ENCODE measurements at places on chromosomes 5 and 9.

GRCh38 chr5:34585601-34586104 is 70.5 kb upstream of the RAI14 start:
- DNase-seq: no peak

- DNase-seq: no peak
Observed at GRCh38 chr9:124849801-124850200, 3.5 kb upstream of the WDR38 start.

DNA sequence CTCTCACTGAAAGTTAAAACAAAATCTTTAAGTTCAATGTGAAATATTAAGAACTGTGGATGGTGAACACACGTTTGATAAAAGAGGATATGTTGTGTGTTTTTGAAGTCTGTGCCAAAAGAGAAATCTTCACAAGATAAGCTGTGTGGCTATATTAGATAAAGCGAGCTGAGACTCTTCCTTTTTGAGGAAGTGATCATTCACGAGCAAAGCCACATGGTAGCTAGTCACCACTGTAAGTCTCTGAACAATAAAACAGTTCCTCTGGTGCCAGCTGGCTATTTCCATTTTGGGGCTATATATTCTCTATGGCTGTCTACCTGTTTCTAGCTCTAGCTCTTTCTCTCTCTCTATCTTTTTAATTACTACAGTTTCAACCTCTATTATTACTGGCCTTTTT is 1849.2 kb upstream of the C9orf72 start:
- DNase-seq: no peak

DNA sequence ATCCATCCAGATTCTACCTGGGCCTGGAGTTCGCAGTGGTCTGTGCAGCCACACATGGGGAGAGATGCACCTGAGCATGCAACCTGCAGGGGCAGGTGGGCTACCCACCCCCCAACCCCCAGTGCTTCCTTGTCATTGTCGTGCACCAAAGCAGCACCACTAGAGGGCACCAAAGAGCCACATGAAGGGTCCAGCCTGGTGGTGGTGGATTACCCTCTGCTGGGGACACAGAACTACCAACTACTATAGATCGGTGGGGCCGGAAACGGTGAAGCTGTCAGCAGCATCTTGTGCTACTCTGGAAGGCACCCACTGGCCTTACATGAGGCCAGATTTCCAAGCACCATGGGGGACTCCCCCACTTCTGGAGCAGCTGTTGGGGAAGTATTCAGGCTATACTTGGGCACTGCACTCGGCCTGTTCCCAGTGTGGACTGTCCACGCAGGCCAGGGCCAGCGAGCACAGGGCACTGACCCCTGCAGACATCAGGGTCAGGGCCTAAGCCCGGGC is 60.2 kb upstream of the TBC1D2 start:
- DNase-seq: peak; percentile 42

DNA sequence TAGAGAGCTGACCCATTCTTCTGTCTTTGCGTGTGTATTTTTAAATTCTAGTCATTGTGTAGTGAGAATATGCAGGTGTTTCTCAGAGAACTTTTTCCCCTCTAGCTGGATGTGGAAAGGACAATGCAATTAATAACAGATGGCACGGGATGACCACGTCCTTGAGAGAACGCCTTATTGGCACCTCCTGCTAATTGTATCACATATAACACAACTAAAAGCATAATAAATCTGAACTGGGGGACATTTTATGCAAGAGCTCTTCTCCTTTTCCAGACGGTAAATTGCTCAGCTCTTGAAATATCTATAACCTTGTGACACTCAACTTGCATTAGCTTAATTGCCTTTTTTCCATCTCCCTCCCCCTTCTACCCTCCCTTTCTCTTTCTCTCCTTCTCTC is 62.9 kb upstream of the IZUMO3 start:
- DNase-seq: no peak

DNA sequence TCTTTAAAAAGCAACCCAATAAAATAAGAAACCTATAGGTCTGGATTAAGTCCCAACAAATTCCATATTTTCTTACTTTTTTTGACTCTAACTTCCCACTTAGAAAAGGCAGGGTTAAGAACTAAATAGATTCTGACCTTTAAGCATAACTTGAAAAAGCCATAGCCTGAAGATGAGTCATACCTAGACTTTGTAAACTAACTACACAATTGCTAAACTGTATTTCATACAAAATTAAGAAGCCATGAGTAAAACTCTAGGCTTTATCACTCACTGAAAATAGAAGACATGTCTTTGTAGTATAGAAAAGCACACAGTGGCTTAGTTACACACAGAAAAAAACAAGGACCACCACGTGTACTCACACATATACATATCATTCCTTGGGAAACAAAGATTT is 51.5 kb downstream of the MLLT3 start:
- no peak for DNase-seq

DNA sequence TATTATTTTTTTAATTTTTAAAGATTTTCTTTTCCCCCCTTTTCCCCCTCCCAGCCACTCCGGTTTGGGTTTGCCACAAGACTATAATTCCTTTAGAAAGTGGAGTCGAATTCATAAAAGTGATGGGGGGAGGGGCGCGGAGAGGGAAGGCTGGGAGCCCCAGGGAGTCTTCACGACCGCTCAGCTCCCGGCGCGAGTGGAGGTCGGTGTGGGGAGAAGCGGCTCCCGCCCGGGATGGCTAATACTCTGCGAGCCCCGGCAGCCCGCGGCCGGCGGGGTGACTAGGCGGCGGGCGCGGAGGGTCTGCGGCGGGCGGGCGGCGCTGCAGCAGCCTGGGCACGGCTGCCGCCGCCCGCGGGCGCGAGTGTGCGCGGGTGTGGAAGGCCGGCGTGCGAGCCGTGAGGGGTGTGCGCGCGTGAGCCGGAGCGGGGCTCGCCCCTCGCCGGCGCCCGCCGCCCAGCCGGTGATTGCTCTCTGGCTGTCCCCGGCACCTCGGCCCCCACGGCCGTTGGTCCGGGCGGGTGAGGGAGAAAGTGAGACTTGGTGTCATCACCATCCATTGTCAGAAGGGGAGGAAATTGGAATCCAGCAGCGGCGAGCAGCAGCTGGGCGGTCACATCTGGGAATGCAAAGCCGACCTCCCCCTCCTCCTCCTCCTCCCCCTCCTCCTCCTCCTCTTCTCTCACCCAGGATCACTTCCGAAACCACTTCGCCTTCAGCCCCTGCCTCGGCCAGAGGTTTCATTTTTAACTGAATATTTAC is at the start of gene PARP8:
PARP8 (plus strand) TSS at position 377 of the 762 bp plus-strand sequence. CDS start 459 bp downstream, outside the sequence.
- peak; percentile 83 for DNase-seq

GRCh38 chr5:82918311-82919031 is 158.7 kb downstream of the TMEM167A start:
- no peak for DNase-seq

- DNase-seq: peak; percentile 66
Observed at GRCh38 chr9:128683340-128684064, 5.5 kb upstream of the SET start.

GRCh38 chr5:130992095-130992494 is 173.0 kb downstream of the HINT1 start:
- no peak for DNase-seq

- peak; percentile 78 for DNase-seq
Observed at GRCh38 chr5:9288234-9288633, 257.6 kb downstream of the SEMA5A start.

GRCh38 chr9:117121316-117121715 is 293.5 kb downstream of the ASTN2 start:
- no peak for DNase-seq

GRCh38 chr5:86756839-86757238 is 139.1 kb downstream of the COX7C start:
- no peak for DNase-seq

GRCh38 chr9:105441616-105442160 is 6.1 kb upstream of the FSD1L start:
- DNase-seq: no peak

DNA sequence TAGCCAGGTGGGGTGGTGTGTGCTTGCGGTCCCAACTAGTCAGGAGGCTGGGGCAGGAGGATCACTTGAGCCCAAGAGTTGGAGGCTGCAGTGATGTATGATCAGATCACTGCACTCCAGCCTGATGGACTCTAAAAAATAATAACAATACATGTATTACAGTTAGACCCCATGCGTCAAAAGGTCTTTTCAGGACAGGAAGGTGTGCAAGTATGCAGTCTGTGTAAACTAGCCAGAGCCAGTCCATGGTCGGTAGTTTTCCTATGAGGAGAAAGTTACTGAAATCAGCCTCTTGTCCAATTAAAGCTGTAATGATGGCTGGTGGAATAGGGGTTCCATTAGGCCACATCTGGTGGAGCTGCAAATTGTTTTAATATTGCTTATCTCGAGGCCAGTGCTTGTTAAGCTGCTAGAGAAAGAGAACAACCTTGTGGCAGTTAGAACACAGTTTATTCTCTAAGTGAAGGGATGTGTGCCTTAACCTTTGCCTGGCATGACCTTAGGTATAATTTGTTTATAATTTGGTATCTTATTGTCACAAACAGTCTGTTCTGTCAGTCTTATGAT is 1.5 kb upstream of the STOM start:
- DNase-seq: no peak
